Foreskin keratinocyte (primary cell): ENCODE measurements at places on chromosomes 5 and 9.

DNA sequence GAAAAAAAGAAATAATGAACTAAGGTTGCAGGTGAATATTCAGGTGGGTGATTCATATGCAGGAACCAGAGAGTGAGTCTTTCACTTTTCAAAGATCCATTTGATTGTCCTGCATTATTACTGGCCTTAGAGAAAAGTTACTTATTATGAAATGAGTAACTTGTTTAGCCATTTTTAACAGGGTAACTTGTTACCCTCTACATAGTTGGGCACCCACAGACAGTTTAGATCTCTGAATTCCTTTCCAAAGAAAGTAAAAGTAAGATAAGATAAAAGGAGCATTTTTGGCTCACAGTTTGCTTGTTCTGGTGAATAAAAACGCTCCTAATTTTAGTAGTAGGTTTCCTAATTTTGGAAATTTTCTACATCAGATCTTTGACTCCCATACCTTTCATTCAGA lies 54.1 kb upstream of the DAB2 start:
- no peak for DNase-seq

GRCh38 chr5:137206030-137206715 lies 293.0 kb downstream of the SPOCK1 start:
- DNase-seq: no peak

DNA sequence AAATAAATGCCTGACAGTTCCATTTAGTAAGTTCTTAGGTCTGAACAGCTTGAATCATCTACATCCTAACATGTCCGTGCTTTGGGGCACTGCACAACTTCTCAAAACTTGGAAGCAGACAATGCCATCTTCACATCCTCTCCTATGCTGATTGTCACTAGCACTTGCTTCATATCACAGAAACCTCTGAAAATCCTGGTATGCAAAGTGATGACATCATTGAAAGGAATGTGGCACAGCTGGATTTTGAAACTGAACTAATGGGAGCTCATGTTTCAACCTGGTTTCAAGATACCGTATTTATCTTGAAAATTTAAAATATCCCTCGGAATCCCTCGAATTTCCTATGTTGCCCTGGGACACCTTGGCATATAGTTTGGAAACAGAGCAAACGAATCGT lies 490.2 kb upstream of the DAP start:
- DNase-seq: peak; percentile 87

GRCh38 chr9:106954558-106954957 lies 91.6 kb downstream of the ZNF462 start:
- no peak for DNase-seq

GRCh38 chr9:92820964-92821363 lies 56.3 kb upstream of the BICD2 start:
- DNase-seq: no peak

DNA sequence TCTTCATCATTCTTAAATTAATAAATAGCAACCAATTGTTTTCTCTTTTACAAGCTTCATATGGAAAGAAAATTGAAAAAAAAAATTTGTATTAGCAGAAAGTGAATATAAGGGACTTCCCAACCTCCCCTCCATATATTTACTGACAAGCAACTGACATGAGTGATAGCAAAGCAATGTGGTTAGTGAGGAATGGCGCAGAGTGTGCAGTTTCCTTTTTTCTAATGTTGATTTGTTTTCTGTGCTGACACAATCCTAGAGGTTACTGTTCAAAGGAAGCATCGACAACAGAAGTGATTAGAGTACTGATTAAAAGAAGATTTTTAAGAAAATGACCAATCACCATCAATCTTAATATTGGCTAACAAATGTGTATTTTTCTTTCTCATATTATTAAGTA lies 1.7 kb upstream of the PTGER4 start:
- DNase-seq: peak; percentile 47
